ENCODE measurements at places on chromosomes 2 and 18.

- DNase-seq = no peak
Observed at GRCh38 chr2:173002751-173003541, 72.7 kb upstream of the MAP3K20 start.

GRCh38 chr2:160425434-160426151, 68.0 kb downstream of the RBMS1 start:
- DNase-seq = no peak

DNA sequence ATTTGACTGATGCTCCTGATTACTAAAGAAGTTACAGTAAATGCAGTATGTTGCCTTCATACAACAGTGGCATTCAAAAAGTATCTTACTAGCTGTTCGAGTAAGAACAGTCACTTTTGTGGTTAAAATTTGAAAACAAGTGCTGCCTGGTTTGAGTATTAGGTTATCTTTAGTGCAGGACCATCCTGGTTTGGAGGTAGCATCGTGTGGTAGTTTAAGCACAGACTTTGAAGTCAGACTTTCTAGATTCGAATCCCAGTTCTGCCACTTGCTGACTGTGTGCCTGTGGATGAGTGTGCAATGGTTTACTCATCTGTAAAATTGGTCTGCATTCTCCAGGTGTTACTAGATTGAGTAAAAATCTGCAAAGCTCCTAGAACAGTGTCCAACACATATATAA, 96.8 kb downstream of the SGPP2 start:
- no peak for DNase-seq

DNA sequence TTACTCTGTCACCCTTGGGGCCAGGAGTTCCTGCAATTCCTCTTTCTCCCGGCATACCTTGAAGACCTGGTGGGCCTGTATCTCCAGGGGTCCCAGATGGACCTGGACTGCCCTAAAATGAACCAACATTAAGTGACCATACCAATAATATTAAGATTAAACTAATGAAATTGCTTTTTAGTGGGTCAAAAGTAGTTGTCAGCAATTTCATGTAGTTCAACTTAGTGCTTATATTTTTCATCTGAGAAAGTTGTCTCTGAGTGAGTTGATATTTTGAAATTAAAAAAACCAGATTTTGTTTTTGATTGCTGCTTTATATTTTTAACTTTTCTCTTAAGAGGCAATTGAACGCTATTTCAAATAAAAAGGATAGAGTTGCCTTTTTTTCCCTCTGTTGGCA, 83.1 kb downstream of the COL3A1 start:
- no peak for DNase-seq

- peak; percentile 61 for DNase-seq
Observed at GRCh38 chr2:2639251-2640139, 308.4 kb upstream of the MYT1L start.

GRCh38 chr2:205717999-205718398, 35.7 kb downstream of the NRP2 start:
- DNase-seq = no peak

All from retina (tissue), 1 donor.